ENCODE measurements at places on chromosomes 12 and 14.

DNA sequence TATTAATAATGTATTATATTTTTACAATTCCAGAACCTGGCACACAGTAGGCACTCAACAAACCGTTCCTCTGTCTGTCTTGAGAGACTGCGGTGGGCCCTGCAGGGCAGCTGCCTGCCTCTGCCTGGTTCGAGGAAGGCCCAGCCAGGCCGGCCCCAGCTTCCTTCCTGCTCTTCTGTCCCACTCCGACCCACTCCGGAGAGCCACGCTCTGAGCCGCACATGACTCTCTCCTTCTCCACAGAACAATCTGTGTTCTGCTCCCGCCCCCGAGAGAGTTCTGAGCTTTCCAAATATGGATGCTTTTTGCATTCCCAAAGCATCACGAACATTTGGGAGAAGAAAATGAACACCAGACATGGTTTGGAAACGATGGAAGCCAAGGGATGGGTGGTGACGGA is 57.3 kb downstream of the TTC7B start:
- no peak for DNase-seq

GRCh38 chr14:81133400-81133799 is 87.4 kb downstream of the GTF2A1 start:
- no peak for DNase-seq

- DNase-seq: no peak
Observed at GRCh38 chr12:76190299-76190698, 105.8 kb upstream of the NAP1L1 start.

DNA sequence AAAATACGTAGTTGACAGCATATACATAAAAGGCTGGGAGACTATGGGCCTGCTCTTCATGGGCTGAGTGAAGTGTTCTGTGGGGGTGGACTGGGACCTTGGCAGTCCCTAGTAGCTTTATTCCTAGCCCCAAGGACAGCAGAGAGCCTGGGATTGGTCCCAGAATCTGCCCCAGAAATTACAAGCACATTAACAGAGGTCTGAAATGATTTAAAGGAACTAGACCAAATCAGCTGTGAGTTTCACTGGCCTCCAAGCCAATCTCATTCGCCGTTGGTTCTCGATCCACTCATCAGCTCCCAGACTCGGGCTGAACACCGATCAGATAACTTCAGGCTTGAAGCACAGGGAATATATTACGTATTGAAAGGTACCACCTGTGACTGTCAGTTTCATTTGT is 77.0 kb upstream of the PSMC1 start:
- DNase-seq: no peak

GRCh38 chr12:109716512-109717389 is 3.1 kb downstream of the FAM222A start:
- DNase-seq: no peak

GRCh38 chr14:72503696-72504368 is 390.1 kb downstream of the DPF3 start:
- DNase-seq: no peak

GRCh38 chr14:65332141-65332871 is 80.2 kb upstream of the FUT8 start:
- no peak for DNase-seq

- no peak for DNase-seq
Observed at GRCh38 chr12:25864306-25865276, 93.9 kb upstream of the RASSF8 start.

GRCh38 chr12:97075161-97075933 is 168.3 kb downstream of the NEDD1 start:
- no peak for DNase-seq

- no peak for DNase-seq
Observed at GRCh38 chr14:33026850-33027430, 88.3 kb downstream of the NPAS3 start.

DNA sequence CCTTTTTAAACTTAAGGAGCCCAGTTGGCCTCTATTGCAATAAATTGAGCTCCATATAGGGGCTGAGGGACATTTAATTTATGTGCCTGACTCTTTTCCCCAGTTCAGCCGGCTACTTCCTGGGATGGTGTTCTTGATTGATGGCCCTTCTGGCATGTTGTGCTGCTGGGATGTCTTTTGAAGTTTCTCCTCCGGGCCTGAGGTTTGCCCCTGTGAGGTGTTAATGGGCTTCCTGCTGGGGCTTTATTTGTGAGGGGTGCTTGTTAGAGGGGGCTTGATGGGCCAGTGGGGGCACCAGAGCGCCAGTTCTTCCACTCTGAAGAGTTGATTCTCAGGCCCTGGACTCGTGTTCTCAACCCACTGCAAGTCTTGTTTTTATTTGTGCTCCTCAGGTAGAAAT is 69.6 kb downstream of the CHST11 start:
- peak; percentile 59 for DNase-seq

DNA sequence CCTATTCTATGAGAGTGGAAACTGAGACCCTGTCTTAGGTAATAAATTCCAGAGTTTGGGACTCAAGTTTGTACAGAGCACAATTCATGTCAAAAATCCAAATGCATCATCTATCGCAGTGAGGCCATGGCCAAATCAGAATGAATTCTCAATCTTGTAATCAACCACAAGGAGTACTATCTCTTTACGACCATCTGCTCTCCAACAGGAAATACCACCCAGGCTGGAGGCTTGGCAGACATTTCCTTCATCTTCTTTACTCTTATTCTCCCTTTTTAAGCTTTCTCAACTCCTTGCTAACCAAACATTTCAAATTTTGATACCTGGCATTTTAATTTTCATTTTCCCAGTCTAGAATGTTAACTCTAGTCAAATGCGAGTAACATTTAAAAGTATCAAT is 32.7 kb upstream of the RNU6-7 start:
- DNase-seq: no peak

GRCh38 chr12:5473076-5473782 is 41.3 kb downstream of the NTF3 start:
- DNase-seq: no peak

DNA sequence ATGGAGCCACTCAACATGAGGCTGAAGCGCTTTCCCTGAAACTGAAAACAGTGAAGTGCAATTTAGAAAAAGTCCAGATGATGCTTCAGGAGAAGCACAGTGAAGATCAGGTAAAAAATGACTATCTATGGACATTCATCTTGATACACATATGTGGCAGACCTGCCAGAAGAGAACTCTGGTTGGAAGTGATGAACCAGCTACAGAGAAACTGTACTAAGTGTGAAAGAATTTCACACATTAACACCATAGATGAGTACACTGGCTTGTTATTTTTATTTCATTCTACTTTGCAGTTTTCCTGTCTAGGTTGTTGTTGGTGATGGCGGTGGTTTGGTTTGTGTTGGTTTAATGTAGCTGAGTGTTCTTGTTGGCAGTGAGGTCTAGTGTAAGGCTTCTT is 174.7 kb downstream of the ESR2 start:
- no peak for DNase-seq

DNA sequence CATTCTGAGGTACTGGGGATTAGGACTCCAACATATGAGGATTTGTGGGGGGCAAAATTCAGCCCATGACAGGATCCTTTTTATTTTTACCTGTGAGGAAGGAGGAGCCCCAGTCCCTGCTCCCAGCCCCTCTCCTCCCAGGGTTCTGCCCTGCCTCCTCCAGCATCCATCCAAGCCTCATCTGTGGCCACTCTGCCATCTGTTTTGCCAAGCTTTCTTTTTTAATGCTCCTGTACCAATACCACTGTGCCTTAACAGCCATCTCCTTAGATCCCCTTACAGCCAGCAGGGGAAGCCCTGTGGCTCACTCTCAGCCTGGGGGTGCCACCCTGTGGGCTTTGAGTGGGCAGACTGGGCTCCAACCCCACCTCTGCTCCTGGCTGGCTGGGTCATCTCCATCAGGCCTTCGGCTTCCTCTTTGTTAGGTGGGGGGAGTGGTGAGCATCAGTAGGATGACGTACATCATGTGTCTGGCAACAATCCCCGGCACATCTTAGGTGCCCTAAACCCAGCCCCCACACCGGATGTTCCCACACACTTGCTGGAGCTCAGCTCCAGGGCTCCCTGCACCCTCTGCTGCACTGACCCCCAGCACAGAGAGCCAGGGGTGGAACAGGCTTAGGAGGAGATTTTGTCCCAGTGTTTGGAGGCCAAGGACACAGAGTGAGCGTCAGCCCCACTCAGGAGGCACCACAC is 40.2 kb downstream of the CYP46A1 start:
- no peak for DNase-seq

DNA sequence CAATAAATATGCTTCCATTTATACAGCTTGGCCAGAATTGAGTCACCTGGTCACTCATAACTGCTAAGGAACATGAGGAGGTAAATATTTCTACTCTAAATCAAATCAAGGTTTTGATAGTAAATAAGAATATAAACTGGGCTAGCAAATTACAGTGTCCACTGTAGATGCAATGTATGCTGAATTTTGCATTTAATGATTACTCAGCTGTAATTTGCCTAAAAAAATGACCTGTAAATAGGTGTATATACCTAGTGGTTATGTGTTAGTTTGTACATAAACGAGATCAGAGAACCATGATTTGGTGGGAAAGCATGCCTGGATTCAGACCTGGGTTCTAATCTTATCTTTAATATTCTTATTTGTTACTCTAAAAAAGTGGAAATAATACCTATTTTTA is 76.6 kb upstream of the CNTN1 start:
- DNase-seq: no peak

DNA sequence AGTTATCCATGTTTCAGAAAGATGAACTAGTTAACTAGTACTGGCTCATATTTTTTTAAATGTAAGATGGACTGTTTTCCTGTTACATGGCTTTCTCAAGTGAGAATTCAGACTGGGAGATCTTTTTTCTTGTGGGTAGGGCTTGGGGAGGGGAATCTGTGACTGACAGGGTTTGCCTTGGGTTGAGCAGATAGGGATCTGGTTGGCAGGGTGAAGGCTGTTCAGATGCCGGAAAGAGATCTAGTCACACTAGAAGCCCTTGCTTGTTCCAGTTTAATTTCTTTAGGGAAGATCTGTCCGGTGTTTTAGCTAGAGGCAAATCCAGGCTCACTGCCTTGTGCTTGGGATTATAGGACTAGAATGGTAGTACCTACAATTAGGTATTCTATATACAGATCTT is 63.2 kb downstream of the FBXO33 start:
- DNase-seq: no peak

DNA sequence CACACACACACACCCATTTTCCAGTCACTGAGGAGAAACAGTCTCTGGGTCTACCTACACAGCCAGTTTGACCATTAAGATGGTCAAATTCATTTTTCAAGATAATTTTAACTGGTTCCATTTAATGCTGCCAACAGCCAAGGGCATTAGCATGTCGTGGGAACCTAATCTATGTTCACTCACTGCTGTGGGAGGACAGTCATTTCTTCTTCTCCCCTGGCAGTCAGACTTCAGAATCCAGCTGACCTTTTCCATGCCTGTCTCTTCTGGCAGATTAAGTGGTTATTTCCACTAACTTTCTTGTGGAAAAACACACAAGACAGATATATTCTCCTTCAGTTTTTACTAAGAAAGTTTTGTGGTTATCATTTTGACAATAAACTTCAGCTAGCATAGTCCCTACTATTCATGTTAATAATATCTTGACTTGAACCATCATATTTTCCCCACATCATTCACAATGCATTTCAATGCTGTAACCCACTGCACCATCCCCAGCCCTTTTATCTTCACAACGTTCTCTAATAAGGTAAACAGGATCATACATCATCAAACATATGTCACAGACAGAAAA is 82.2 kb downstream of the DAD1 start:
- no peak for DNase-seq

DNA sequence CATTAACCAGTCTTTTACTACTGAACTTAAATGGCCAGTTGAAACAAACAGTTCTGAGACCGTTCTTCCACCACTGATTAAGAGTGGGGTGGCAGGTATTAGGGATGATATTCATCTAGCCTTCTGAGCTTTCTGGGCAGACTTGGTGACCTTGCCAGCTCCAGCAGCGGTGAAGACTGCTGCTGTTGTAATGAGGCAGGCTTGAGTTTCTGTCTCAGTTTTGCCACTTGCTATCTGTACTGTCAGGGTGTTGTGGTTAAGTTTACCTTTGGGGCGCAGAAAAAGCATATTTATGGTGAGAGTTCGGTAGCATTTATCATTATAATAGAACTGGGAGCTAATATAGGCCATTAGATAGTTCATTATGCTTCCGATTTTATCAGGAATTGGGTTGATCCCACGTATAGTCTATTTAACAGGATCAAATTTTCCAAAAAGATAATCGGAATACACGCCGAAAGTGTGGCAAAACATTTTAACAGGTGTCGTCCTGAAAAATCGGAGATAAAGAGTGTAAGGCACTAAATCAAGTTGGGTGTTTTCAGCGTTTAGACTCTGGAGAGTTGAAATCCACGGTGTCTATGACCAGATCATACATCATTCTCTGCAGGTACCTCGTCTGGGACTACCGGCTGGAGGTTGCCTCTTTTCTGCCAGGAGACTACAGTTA is 688 bp upstream of the NECAP1 start:
- DNase-seq: no peak

- no peak for DNase-seq
Observed at GRCh38 chr12:57833672-57834071, 12.9 kb downstream of the CTDSP2 start.

- no peak for DNase-seq
Observed at GRCh38 chr12:115823635-115824034, 453.9 kb downstream of the MED13L start.

GRCh38 chr12:39405580-39405979 is 37.3 kb downstream of the KIF21A start:
- no peak for DNase-seq

DNA sequence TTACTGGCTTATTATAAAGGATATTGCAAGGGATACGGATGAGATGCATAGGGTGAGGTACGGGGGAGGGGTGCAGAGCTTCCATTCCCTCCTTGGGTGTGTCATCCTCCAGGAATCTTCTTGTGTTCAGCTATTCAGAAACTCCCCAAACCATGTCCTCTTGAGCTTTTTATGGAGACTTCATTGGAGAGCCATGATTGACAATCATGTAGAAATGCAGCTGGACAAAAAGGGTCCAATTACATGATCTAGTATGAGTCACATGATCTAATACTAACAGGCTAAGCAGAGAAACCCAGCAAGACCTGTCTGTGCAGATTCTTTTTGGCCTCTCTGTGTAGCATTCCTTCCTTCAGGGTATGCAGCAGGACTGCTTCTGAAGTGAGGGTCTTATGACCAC is 23.9 kb upstream of the FLVCR2 start:
- DNase-seq: no peak

- no peak for DNase-seq
Observed at GRCh38 chr12:112759786-112760185, 31.8 kb upstream of the RPH3A start.

GRCh38 chr14:67428501-67429031 is 16.6 kb upstream of the PLEK2 start:
- no peak for DNase-seq

All from WTC11 (cell line).